Spinal cord (tissue), 10 donors: ENCODE measurements at places on chromosomes 13 and 19.

DNA sequence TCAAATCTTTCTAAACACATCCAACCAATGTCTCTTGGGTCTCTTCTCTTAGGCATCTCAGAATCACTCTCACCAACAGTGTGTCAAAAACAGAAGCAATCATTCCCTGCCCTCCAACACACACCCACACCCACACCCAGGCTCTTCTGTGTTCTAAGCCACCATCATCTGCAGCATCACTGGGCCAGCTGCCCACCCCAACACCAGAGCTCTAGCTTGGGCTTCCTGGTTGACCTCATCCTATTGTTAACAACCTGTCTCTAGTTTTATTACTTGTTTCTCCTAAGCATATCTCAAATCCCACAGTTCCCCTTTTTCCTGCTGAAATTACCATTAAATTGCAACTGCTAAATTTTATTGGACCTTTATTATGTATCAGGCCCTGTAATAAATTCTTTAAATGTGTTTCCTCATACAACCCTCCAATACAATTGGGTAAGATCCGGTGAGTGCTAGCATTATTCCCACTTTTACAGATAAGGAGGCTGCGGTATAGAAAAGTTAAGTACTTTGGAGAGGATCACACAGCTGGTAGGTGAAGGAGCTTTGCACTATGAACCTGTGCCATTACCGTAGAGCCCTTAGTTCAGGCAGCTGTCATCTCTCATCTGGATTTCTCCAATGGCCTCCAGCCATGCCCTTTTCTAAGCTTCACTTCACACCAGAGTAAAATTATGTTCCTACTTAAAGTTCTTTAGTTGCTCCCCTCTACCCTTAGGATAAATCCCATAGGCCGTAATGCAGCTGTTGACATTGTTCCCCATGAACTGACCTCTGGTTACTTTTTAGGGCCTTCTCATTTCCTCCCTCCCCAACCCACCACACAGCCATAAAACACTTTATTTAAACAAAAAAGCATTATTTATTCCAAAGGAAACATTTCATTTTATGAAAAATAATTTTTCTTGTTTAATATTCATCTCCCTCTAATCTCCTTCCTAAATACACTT, 227.7 kb downstream of the B3GLCT start:
- DNase-seq = no peak
- no peak overlapping the region for H3K27ac ChIP-seq
- no peak overlapping the region for H3K4me3 ChIP-seq
- H3K4me1 ChIP-seq = no peaks in the 10 kb centered on the region

GRCh38 chr19:17831419-17831888, 10.1 kb upstream of the INSL3 start:
- H3K36me3 ChIP-seq = no peaks in the 10 kb centered on the region
- H3K27ac ChIP-seq = no peak overlapping the region
- peak overlapping the region; percentile 29 for H3K4me3 ChIP-seq

- H3K27me3 ChIP-seq = no peaks in the 10 kb centered on the region
- peak overlapping the region; percentile 91 for H3K27ac ChIP-seq
- no peak overlapping the region for H3K4me3 ChIP-seq
- peaks cover 83% of the 10 kb centered on the region for H3K36me3 ChIP-seq
- H3K4me1 ChIP-seq = peaks cover 68% of the 10 kb centered on the region
Measured at GRCh38 chr19:5038631-5039271, 69.8 kb downstream of the KDM4B start.

DNA sequence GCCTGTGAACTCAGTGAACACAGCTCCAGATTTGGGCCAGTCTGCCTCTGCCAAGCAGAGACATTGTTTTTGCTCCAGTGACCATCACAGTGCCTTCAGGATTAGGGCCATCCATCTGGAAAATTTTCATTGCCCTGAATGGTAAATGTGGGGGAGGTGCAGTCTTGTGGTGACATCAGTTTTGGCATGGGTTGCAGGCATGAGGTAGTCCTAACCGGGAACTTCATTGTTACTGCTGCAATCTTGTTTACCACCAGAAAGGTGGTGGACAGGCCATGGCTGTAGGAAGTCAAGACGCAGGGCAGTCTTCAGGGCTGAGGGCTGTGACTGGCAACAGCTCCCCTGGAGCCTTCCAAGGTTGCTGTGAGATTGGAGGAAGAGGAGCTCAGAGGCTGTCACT, 55.2 kb downstream of the SPATA13 start:
- H3K4me3 ChIP-seq = no peak overlapping the region
- no peaks in the 10 kb centered on the region for H3K36me3 ChIP-seq
- peak overlapping the region; percentile 67 for H3K27ac ChIP-seq
- no peak for DNase-seq
- no peaks in the 10 kb centered on the region for H3K27me3 ChIP-seq

DNA sequence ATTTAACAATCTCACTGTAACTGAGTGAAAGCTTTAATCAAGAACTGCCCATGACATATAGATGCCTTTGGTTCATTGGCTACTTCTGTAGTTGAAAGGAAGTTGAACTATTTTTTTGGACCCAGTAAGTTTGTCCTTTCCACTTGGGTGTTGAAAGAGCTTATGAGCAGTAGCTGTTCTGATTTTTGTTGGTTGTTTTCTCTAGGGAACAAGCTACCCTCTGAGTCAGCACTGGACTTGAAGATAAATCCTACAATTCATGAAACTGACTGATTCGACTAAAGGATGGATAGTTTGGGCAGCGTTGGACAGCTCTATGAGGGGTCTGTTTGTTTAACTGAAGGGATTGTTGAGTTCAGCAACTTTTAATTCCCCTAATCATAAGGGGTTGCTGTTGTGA, 101.0 kb downstream of the PAN3 start:
- no peak for DNase-seq
- H3K36me3 ChIP-seq = no peaks in the 10 kb centered on the region
- no peak overlapping the region for H3K27ac ChIP-seq
- H3K27me3 ChIP-seq = no peaks in the 10 kb centered on the region
- H3K4me1 ChIP-seq = no peaks in the 10 kb centered on the region

- no peak overlapping the region for H3K4me3 ChIP-seq
- no peak for DNase-seq
- H3K27me3 ChIP-seq = no peaks in the 10 kb centered on the region
- peaks cover 82% of the 10 kb centered on the region for H3K36me3 ChIP-seq
- H3K27ac ChIP-seq = no peak overlapping the region
Measured at GRCh38 chr19:1008268-1009040, 8.2 kb downstream of the GRIN3B start.

GRCh38 chr19:2726160-2726855, 5.1 kb upstream of the DIRAS1 start:
- H3K27ac ChIP-seq = no peak overlapping the region
- peaks cover 30% of the 10 kb centered on the region for H3K4me1 ChIP-seq
- H3K27me3 ChIP-seq = peaks cover 21% of the 10 kb centered on the region
- no peak overlapping the region for H3K4me3 ChIP-seq
- DNase-seq = no peak

DNA sequence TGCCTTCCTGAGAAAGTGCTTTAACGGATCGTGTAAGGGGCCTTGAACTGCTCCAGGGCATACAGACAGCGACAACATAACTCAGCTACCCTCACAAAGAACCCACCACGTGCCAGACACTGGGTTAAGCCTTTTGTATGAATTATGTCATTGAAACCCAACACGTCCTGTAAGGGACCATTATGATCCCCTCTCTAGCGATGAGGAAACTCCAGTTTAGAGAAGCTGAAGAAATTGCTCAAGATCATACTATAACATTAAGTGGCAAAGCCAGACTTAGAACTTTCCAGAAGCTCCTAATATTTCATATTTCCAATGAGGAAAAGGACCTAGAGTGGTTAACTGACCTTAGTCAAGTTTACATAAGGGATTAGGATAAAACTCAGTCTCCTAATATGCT, 57.0 kb upstream of the RAP2A start:
- no peak overlapping the region for H3K4me3 ChIP-seq
- H3K27ac ChIP-seq = no peak overlapping the region
- peaks cover 4% of the 10 kb centered on the region for H3K4me1 ChIP-seq
- no peak for DNase-seq
- H3K27me3 ChIP-seq = no peaks in the 10 kb centered on the region
- H3K36me3 ChIP-seq = peaks cover 10% of the 10 kb centered on the region

- H3K4me1 ChIP-seq = peaks cover 5% of the 10 kb centered on the region
- no peak for DNase-seq
- H3K4me3 ChIP-seq = no peak overlapping the region
Measured at GRCh38 chr19:13610039-13610691, 103.9 kb upstream of the CACNA1A start.

DNA sequence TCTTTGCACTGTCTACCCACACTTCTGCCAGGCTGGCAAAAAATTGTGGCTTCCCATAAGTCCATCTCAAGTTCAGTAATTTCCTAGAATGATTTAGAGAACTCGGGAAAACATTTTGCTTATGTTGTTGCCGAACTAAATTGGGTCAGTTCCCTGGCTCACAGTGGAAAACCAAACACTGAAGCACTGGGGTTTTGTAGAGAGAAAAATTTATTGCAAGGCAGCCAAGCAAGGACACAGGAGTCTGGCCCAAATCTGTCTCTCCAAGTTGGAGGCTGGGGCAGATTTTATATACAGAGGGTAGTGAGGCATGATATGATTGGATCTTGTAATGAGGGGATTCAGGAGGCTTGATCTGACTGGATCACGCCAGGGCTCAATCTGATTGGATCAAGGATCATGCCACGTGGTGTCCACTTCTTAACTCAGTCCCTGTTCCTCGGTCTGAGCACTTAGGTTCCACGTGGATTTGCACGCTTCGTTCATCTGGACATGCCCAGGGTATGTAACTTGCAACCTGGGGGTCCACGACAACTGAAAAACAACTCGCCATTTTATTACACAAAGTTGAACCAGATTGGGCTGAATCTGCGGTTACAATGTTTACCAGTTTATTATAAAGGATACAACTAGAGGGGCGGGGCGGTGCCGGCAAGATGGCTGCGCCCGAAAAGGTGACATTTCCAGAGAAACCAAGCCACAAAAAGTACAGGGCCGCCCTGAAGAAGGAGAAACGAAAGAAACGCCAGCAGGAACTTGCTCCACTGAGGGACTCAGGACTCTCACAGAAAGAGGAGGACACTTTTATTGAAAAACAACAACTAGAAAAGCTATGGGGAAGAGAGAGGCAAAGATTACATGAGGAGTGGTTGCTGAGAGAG, 7.3 kb downstream of the CD209 start:
- H3K4me3 ChIP-seq = no peak overlapping the region
- no peak overlapping the region for H3K27ac ChIP-seq
- H3K27me3 ChIP-seq = no peaks in the 10 kb centered on the region
- H3K36me3 ChIP-seq = no peaks in the 10 kb centered on the region

DNA sequence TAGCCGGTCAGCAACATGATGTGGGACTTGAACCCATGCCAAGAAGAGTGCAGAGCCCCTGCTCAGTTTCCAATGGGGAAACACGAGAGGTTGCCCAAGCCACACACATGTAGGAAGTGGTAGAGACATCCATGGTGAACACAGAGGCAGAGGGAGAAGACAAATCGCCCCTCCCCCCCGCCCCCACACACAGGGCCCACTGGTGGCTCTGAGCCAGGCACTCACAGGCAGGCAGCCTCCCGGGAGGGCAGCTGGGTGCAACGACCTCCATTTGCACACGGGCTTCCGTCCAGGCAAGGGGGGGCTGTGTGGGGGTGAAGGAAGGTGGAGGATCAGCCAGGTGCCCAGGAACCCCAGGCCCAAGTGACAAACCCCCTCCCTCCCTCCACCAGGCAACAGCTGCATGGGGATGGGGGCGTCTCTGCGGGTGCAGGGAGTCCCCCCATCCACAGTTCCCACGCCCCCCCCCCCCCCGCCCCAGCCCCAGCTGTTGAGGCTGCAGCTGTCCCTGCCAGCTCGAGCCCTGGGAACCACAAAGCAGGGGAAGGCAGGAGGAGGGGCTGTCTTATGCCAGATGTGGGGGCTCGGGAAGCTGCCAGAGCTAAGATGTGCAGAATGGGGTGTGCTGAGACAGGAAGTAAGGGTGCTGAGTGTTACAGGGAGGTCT, 3.4 kb downstream of the NOTCH3 start:
- no peak overlapping the region for H3K4me3 ChIP-seq
- H3K4me1 ChIP-seq = peaks cover 47% of the 10 kb centered on the region
- H3K36me3 ChIP-seq = peaks cover 20% of the 10 kb centered on the region
- peak overlapping the region; percentile 25 for H3K27ac ChIP-seq

- H3K27ac ChIP-seq = peak overlapping the region; percentile 71
- H3K27me3 ChIP-seq = peaks cover 39% of the 10 kb centered on the region
- no peak overlapping the region for H3K4me3 ChIP-seq
- H3K36me3 ChIP-seq = no peaks in the 10 kb centered on the region
- H3K4me1 ChIP-seq = peaks cover 10% of the 10 kb centered on the region
- no peak for DNase-seq
Measured at GRCh38 chr13:99949679-99950413, 21.7 kb downstream of the ZIC5 start.

GRCh38 chr13:65653613-65654012, 1576.5 kb downstream of the PCDH9 start:
- no peak for DNase-seq
- no peak overlapping the region for H3K27ac ChIP-seq
- H3K36me3 ChIP-seq = no peaks in the 10 kb centered on the region
- H3K4me1 ChIP-seq = no peaks in the 10 kb centered on the region

DNA sequence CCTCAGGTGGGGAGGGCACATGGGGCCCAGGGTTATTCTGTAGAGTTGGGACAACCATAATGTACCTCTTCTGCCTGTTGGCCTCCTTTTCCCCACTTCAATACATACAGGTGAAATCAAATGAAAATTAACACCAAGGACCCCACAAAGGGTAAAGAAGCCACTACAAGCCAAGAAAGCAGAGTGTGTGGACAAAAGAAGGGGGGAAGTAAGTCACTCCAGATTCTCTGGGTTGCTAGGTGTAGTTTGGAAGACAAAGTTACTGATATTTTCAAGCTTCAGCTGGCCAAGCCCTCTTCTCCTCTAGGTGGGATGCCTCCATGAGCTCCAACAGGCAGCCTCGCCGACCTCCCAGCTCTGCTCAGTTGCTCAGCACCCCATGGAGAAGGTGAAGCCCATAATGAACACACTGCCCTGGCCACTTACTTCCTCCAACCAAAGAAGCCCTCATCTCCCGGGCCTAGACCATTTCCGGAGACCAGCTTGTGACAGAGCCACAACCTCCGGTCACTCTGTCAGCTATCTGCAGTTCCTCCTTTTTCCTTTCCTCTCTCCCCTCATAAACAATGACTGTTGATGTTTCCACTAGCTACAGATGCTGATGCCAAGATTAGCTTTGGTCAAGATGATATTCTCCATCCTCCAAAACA, 66.8 kb upstream of the MED4 start:
- no peak for DNase-seq
- no peak overlapping the region for H3K4me3 ChIP-seq
- H3K4me1 ChIP-seq = no peaks in the 10 kb centered on the region
- no peaks in the 10 kb centered on the region for H3K36me3 ChIP-seq
- no peaks in the 10 kb centered on the region for H3K27me3 ChIP-seq

- peaks cover 8% of the 10 kb centered on the region for H3K36me3 ChIP-seq
- DNase-seq = peak; percentile 52
- peaks cover 9% of the 10 kb centered on the region for H3K27me3 ChIP-seq
- peak within 1 kb of the TSS; percentile 63 for H3K4me3 ChIP-seq
- H3K4me1 ChIP-seq = peaks cover 22% of the 10 kb centered on the region
Measured at GRCh38 chr19:50639121-50640112, at the start of gene SYT3. SYT3 (minus strand) TSS chr19:50639881; CDS start chr19:50637411, 2,470 bp downstream.

- no peak overlapping the region for H3K4me3 ChIP-seq
- H3K36me3 ChIP-seq = no peaks in the 10 kb centered on the region
- H3K27ac ChIP-seq = no peak overlapping the region
Measured at GRCh38 chr19:35671818-35672217, 5.5 kb downstream of the UPK1A start.
